ENCODE measurements at places on chromosomes 12 and 14.

DNA sequence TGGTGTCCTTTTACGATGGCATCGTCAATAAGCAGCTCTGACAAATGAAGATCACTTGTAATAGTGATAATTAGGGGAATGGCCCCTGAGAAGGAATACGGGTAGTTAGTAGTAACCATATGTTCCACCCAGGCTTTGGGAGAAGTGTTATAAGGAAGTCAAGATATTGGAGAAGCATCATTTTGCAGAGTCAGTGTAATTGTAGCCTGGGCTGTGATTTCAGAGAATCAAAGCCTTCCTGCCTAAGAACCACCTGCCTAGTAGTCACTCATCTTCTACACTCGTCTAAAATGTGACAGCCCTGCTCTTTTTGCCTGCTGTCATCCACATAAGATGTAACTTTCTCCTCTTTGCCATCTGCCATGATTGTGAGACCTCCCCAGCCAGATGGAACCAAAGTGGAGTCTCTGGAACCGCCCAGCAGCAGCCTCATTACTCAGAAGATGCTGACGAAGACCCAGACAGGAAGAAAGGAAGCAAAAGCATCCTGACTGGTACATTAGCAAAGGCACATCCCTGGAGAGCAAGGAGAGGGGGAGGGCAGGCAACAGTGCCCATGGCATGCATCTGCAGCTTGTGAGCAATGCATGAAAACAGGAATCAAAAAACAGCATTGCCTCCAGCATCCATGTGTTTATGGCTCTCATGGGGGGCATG, 12.6 kb upstream of the EDDM3A start:
- no peaks in the 10 kb centered on the region for H3K36me3 ChIP-seq
- no peaks in the 10 kb centered on the region for H3K27me3 ChIP-seq
- H3K4me3 ChIP-seq = no peak overlapping the region

DNA sequence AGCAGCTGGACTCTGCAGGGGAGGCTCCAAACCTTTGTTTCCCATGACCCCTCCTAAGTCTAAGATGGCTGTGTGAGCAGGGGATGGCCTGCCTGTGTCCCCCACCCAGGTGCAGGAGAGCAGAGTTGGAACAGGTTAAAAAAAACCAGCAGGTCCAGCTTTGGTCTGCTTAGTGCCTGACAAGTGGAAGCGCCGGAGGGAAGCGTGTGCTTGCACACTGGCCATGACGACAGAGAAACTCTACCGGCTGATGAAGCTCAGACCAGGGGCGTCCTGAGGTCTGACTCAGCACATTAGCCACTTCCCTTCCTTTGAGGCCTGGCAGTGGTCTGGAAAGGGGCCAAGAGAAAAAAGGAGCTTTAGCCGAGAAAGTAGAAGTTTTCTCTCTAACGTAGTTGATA, 280.1 kb downstream of the VRK1 start:
- H3K36me3 ChIP-seq = no peaks in the 10 kb centered on the region
- no peaks in the 10 kb centered on the region for H3K4me1 ChIP-seq
- H3K27ac ChIP-seq = no peak overlapping the region

GRCh38 chr14:26841920-26842741, 244.3 kb upstream of the NOVA1 start:
- no peak for DNase-seq
- no peaks in the 10 kb centered on the region for H3K27me3 ChIP-seq
- no peak overlapping the region for H3K4me3 ChIP-seq
- no peaks in the 10 kb centered on the region for H3K36me3 ChIP-seq
- no peaks in the 10 kb centered on the region for H3K4me1 ChIP-seq

GRCh38 chr14:80324649-80325048, 113.3 kb upstream of the DIO2 start:
- H3K27me3 ChIP-seq = no peaks in the 10 kb centered on the region
- H3K36me3 ChIP-seq = no peaks in the 10 kb centered on the region
- no peaks in the 10 kb centered on the region for H3K4me1 ChIP-seq
- DNase-seq = no peak
- no peak overlapping the region for H3K4me3 ChIP-seq

DNA sequence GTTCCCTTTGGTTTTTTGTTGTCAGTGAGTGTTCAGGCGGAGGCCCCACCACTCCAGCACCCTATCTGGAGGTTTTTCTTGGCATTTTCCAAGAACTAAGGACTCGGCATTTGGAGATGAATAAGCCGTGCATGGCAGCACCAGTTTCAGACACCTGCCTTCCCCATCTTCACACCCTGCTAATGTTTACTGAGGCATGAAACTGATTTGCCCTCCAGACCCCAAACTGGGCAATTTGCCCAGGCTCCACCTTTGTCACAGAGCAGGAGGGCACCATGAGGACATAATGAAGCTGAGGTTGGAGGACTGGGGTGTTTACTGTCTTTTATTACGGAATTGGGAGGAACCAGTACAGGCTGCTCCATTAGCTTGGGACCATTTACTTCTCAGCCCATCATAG, 113.4 kb downstream of the LGMN start:
- DNase-seq = no peak
- no peaks in the 10 kb centered on the region for H3K27me3 ChIP-seq
- H3K36me3 ChIP-seq = no peaks in the 10 kb centered on the region

DNA sequence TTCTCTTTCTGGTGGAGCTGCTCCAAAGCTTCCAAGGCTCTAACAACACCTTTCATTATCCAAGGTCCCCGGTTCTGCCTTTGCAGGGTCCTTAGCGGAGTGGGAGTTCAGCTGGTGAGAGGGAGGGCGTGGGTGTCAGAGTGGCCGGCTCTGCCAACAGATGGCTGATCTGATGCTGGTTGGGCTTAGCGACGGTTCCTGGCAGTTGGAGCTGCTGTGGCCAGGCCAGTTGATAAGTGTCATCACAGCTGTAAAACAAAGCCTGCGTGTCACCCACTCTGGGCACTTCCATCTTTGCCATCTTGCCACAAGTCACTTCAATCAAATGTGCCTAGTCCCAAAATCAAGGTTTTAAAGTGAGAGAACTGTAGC, 36.3 kb downstream of the RIN3 start:
- peaks cover 18% of the 10 kb centered on the region for H3K4me1 ChIP-seq
- no peak overlapping the region for H3K4me3 ChIP-seq
- H3K36me3 ChIP-seq = no peaks in the 10 kb centered on the region
- DNase-seq = peak; percentile 46
- peak overlapping the region; percentile 38 for H3K27ac ChIP-seq

DNA sequence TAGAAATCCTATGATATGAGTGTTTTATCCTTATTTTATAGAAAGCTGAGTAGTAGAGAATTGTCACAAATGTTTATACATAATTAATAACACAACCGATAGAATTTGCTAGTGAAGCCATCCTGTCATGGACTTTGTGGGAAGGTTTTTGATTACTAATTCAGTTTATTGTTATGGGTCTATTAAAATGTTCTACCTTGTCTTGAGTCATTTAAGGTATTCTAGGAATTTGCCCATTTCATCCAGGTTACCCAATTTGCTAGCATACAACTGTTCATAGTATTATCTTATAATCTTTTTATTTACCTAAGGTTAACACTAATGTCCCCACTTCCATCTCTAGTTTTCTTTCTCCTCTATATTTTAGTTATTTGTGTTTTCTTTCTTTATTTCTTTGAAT, 553.1 kb upstream of the ATXN7L3B start:
- H3K4me3 ChIP-seq = no peak overlapping the region
- no peak for DNase-seq
- no peaks in the 10 kb centered on the region for H3K36me3 ChIP-seq

- no peak overlapping the region for H3K4me3 ChIP-seq
- no peaks in the 10 kb centered on the region for H3K36me3 ChIP-seq
- no peaks in the 10 kb centered on the region for H3K27me3 ChIP-seq
- no peak overlapping the region for H3K27ac ChIP-seq
These were observed 2.0 kb upstream of the ZNF385A start for GRCh38 chr12:54386403-54387113.

GRCh38 chr12:101852998-101853397, 22.2 kb upstream of the GNPTAB start:
- DNase-seq = no peak
- H3K4me3 ChIP-seq = no peak overlapping the region
- no peaks in the 10 kb centered on the region for H3K27me3 ChIP-seq
- H3K27ac ChIP-seq = no peak overlapping the region

DNA sequence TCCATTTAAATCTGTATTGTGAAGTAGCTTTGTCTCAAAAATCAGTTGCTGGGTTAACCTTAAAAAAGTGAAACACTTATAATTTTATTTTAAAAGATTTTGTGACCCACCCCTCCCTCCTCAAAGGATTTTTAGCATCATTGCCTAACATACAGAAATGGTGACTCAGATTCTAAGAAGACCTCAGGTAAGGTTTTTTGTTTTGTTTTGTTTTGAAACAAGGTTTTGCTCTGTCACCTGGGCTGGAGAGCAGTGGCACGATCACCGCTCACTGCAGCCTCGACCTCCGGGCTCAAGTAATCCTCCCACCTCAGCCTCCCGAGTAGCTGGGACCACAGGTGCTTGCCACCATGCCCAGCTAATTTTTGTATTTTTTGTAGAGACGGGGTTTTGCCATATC, 74.2 kb downstream of the GNS start:
- no peak for DNase-seq
- H3K4me3 ChIP-seq = no peak overlapping the region
- peak overlapping the region; percentile 52 for H3K27ac ChIP-seq
- H3K4me1 ChIP-seq = peaks cover 34% of the 10 kb centered on the region

- no peak for DNase-seq
- peaks cover 5% of the 10 kb centered on the region for H3K4me1 ChIP-seq
- peak overlapping the region; percentile 73 for H3K4me3 ChIP-seq
- H3K27me3 ChIP-seq = no peaks in the 10 kb centered on the region
These were observed 656 bp upstream of the DTD2 start for GRCh38 chr14:31457665-31458659.

- H3K4me1 ChIP-seq = no peaks in the 10 kb centered on the region
- H3K4me3 ChIP-seq = no peak overlapping the region
- no peaks in the 10 kb centered on the region for H3K27me3 ChIP-seq
- no peak overlapping the region for H3K27ac ChIP-seq
- DNase-seq = no peak
- no peaks in the 10 kb centered on the region for H3K36me3 ChIP-seq
These were observed 56.3 kb downstream of the SLC16A7 start for GRCh38 chr12:59652130-59652529.

DNA sequence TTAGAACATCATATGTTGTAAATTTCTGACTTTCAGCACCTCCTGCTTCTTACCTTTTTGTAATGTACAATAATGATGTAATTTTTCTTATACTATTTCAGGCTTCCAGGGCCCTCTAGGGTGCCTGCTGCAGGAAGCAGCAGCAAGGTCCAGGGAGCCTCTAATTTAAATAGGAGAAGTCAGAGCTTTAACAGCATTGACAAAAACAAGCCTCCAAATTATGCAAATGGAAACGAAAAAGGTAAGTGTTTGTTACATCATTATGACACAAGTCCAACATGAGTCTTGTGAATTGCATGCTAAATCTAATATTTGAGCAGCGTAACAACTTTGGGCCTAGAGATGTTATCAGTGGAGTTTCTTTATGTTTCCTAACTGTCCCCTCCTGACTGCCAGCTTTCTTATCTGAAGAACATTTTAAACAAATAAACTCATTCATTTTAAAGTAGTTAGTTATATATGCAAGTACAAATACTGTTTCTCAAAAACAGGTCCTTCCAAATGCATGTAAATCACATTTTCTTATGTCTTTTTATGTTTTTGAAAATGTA, 167.6 kb downstream of the NAV3 start:
- no peaks in the 10 kb centered on the region for H3K4me1 ChIP-seq
- H3K4me3 ChIP-seq = no peak overlapping the region
- H3K36me3 ChIP-seq = no peaks in the 10 kb centered on the region
- DNase-seq = no peak

DNA sequence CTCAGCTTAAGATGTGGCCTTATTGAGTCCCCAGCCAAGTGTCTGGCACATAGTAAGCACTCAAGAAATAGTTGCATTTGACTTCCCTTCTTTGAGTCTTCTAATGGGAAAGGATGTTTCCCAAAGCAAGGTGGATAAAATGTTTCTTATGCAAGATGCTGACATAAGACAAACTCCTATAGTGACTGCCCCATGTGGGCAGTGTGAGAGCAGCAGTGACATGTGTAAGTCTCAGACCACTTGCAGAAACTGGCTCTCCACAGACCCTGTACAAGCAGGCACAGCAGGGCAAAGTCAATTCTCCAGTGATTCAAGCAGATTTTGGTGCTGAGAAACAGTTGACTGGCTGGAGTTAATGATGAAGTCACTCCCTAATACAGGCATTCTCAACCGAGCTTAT, 255.3 kb downstream of the ANO2 start:
- H3K27me3 ChIP-seq = no peaks in the 10 kb centered on the region
- no peak for DNase-seq
- H3K4me1 ChIP-seq = no peaks in the 10 kb centered on the region
- H3K36me3 ChIP-seq = no peaks in the 10 kb centered on the region

DNA sequence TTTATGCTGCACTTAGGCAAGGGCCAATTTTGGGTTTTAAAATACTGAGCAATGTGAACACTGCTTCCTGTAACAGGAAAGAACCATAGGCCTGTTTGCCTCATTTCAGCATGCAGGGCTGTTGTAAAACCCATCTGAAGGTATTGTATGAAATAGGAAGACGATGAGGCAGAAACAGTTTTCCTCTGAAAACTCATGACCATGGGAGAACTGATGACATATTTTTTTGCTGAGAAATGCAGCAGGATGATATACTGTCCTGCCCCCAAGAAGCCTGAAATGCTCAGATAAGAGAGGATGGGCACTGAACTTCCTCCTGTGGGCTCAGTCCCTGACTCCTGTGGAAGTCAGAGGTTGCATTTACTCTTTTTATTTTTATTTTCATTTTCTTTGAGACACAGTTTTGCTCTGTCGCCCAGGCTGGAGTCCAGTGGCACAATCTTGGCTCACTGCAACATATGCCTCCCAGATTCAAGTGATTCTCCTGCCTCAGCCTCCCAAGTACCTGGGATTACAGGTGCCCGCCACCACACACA, 17.4 kb downstream of the PYGL start:
- no peak overlapping the region for H3K4me3 ChIP-seq
- no peaks in the 10 kb centered on the region for H3K36me3 ChIP-seq
- no peak overlapping the region for H3K27ac ChIP-seq
- no peaks in the 10 kb centered on the region for H3K4me1 ChIP-seq
- no peaks in the 10 kb centered on the region for H3K27me3 ChIP-seq

DNA sequence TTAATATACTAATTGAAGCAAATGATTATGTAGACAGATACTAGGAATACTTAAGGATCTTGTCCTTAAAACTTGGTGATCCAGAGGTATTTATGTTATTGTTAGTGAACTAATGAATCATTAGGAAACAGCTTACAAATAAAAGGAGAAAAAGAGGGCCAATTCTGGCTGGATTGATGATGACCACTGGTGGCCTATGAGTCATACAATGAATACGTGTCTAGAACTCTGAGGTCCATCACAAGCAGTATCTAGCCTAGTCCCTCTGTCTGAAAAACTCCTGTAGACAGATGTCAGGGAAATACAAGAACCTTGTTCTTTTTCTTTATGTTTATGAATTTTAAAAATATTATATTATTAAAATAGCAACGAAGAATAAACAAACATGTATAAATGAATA, 51.7 kb upstream of the RTL1 start:
- H3K27me3 ChIP-seq = no peaks in the 10 kb centered on the region
- no peak overlapping the region for H3K4me3 ChIP-seq
- H3K4me1 ChIP-seq = no peaks in the 10 kb centered on the region

Measured in Peyer's patch (tissue), 4 donors.